ENCODE measurements at places on chromosomes 1 and 21.

GRCh38 chr1:233368106-233368788, 40.7 kb downstream of the MAP3K21 start:
- no peak for DNase-seq

- no peak for DNase-seq
Measured at GRCh38 chr1:221810406-221810805, 68.5 kb upstream of the DUSP10 start.

DNA sequence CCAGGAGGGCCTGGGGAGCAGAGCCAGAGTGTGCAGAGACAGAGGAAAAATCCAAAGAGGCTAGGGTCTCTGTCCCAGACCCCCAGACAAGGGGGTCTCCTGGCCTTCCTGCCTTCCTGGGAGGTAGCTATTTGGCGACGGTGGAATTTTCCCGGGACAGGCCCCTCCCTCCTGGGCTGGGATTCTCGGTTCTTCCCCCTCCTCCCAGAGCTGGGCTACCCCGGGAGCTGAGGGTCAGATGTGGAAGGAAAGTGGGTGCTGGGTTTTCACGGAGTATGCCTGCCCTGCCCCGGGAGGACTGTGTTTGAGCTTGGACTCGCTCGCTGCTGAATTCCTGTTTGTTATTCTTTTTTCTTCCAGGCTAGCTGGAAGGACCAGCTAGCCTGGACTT, 759 bp downstream of the AMPD2 start:
- DNase-seq, result no peak

GRCh38 chr21:33025106-33025488, 638 bp upstream of the OLIG2 start:
- DNase-seq, result no peak

DNA sequence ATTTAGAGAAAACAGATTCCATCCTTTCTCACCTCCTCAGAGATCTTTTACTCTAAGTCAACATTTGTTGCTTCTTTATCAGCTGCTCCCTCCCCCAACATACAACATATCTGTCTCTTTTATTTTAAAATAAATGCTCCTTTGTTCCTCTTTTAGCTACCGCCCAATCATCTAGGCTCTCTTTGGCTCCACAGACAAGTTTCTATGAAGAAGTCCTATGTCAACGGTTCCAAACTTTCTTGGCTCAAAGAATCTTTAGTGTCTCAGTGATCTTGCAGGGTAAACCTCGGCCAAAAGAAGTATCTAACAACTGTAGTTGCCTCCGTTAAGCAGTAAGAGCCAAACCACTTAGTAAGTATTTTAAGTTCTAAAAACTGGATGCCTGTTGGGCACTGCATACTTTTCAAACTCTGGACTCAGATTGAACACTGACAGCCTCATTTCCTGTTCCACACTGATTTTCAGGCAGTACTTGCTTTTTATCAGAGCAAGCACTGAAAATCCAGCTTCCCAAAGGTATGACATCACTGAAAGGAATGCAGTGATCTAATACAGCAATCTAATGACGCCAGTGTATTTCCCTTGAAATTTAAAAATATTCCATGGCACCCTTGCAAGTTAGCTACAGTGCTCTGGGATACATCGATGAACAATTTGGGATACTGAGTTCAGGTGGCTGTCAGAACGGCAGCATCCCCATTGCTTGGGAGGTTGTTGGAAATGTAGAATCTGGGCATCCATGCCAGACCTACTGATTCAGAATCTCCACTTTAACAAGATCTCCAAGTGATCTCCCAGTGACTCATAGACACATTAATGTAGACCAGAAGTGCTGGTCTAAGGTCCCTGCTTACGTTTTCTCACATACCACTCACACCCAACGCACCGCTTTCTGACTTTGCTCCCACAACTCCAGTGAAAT, 26.8 kb downstream of the EGLN1 start:
- peak; percentile 33 for DNase-seq

- no peak for DNase-seq
Measured at GRCh38 chr1:74485622-74486021, 26.8 kb downstream of the LRRC53 start.

DNA sequence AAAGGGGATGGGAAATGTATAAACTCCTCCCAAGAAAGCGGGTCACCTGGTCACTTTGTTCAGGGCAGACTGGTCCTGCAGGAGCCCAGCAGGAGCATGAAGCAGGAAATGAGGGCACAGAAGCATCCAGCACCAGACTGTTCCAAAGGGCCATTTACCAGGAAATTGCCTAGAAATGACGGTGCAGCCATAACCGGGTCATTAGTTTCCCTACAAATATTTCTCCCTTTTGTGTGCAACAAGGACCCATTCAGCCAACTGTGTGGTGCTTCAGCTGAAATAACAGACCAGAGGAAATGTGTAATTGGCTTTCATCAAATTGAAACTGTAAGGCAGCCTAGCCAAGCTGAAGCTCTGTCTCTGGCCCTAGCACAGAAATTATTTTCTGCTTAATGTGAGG, 7.6 kb upstream of the CTTNBP2NL start:
- peak; percentile 23 for DNase-seq

GRCh38 chr1:179156026-179156425, 73.5 kb downstream of the ABL2 start:
- DNase-seq, result no peak

DNA sequence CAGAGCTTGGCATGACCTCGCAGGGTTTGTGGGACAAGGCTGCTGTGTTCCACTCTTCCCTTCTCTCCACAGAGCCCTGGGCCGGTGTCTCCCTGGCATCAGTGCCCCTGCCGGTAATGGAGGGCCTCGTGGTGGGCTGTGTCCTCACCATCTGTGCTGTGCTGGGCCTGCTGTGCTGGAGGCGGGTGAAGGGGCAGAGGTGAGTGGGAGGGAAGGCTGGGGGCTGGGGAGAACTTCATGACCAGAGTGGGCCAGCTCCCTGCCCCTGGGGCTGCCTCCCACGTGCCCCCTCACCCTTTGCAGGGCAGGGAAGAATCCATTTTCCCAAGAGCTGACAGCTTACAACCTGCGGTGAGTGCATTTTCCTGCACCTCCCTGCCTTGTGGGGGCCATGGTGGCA, 12.0 kb upstream of the LGR6 start:
- DNase-seq, result no peak

GRCh38 chr21:42251654-42252324, 32.8 kb downstream of the ABCG1 start:
- DNase-seq, result no peak

- DNase-seq, result peak; percentile 41
Measured at GRCh38 chr1:206608108-206608698, 4.1 kb downstream of the EIF2D start.

- no peak for DNase-seq
Measured at GRCh38 chr1:202245391-202245790, 51.8 kb downstream of the LGR6 start.

GRCh38 chr1:219773775-219774174, 154.6 kb downstream of the SLC30A10 start:
- DNase-seq, result no peak

DNA sequence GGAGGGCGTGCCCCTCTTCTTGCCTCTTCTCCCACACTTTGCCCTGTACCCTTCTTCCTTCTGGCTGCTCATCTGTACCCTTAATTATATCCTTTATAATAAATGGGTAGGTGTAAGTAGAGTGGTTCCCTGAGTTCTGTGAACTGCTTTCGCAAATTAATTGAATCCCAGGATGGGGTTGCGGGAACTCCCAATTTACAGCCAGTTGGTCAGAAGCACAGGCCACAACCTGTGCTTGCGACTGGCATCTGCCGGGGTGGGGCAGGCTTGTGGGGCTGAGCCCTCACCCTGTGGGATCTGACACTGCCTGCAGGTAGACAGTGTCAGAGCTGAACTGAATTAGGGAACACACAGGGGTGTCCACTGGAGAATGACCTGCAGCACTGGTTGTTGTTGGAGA, 244.9 kb downstream of the KCNJ6 start:
- DNase-seq, result no peak

GRCh38 chr1:40034869-40035268, 5.7 kb upstream of the CAP1 start:
- DNase-seq, result no peak

- DNase-seq, result no peak
Measured at GRCh38 chr21:19981938-19982337, 1016.3 kb upstream of the NCAM2 start.

GRCh38 chr1:104064399-104064798, 314.7 kb downstream of the AMY1C start:
- DNase-seq, result no peak

DNA sequence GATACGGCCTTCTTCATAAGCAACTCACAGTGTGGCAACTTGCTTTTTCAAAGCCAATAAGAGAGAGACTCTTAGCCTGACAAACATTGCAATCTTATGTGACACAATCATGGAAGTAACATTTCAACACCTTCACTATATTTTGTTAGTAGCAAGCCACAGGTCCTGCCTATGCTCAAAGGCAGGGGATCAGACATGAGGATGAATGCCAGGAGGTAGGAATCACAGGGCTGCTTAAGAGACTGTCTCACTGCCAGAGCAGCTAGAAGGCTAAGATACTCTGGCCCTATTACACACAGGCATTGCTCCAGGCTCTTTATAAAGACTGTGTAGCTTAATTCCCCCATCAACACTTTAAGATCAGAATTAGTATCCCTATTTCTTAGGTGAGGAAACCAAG, 236.2 kb upstream of the KAZN start:
- DNase-seq, result no peak

- peak; percentile 32 for DNase-seq
Measured at GRCh38 chr1:212109728-212110127, 74.2 kb downstream of the DTL start.

GRCh38 chr1:193406901-193407300, 220.5 kb upstream of the B3GALT2 start:
- peak; percentile 43 for DNase-seq

DNA sequence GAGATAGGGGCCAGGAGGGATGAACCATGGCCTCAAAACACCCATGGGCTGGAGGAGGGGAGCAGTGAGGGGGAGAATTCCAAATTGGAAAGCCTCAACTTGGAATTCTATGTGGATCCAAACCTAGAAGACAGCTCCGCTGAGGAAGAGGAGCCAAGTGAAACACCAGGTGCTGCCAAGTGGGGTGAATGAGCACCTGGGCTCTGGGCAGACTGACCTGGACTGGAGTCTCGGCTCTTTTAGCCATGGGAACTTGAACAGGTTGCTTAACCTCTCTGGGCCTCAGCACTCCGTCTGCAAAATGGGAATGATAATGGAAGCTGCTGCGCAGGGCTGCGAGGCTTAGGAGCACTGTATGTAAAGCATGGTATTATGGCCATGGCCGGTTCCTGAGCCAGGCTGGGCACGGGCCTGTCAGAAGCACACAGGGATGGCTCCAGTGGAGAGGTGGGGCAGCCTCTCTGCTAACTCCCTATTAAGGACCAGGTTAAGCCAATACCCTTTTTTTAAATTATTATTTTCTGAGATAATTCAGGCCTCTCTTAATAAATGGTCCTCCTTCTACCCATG, 81.5 kb downstream of the SYT2 start:
- DNase-seq, result no peak

DNA sequence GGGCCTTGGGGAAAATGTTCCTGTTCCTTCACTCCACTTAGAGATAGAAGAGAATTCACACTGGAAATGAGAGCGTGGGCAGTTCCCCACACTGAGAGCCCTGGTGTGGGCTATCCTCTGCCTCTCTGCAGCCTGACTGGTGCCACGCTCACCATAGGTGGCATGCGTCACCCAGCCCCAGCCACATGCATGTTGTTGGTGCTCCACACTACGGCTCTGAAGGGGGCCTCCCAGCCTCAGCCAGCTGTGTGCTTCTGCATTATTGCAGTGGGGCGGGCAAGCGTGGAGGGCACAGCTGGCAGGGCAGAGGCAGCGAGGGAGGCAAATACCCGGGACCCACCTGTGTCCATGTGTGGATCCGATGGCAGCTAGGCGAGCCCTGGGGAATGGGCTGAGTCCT, 14.7 kb upstream of the RASSF5 start:
- no peak for DNase-seq

DNA sequence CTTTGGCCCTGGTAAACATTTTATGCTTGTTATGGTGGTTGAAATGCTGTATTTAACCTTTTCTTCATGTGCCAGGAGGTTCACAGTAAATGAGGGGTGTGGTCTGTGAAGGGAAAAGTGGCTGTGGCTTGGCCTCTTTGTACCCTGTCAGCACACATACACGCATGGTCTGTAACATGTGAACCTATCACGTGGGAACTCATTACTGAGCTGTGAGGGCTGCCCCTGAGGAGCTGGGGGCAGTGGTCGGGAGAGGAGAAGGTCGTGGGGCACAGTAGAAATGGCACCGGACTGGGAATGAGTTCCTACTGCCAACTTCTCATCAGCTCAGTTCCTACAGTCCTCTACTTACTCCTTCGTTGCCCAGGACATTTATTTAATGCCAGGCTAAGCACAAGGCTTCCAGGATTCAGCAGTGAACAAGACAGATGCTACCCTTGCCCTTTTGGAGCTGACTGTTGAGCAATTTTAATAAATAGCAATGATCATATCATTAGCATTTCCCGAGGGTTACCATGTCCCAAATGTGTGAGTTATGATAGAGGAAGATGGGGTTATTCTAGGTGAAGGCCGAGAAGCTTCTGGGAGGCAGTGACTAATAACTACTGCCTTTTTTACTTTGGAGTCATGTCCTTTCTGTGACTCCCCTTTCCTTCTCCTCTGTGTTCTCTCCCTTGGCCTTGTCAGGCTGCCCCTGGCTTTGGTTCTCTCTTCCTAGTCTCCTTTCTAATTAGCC, 38.8 kb downstream of the DDR2 start:
- no peak for DNase-seq

- DNase-seq, result no peak
Measured at GRCh38 chr21:45623436-45623835, 20.1 kb upstream of the PCBP3 start.

DNA sequence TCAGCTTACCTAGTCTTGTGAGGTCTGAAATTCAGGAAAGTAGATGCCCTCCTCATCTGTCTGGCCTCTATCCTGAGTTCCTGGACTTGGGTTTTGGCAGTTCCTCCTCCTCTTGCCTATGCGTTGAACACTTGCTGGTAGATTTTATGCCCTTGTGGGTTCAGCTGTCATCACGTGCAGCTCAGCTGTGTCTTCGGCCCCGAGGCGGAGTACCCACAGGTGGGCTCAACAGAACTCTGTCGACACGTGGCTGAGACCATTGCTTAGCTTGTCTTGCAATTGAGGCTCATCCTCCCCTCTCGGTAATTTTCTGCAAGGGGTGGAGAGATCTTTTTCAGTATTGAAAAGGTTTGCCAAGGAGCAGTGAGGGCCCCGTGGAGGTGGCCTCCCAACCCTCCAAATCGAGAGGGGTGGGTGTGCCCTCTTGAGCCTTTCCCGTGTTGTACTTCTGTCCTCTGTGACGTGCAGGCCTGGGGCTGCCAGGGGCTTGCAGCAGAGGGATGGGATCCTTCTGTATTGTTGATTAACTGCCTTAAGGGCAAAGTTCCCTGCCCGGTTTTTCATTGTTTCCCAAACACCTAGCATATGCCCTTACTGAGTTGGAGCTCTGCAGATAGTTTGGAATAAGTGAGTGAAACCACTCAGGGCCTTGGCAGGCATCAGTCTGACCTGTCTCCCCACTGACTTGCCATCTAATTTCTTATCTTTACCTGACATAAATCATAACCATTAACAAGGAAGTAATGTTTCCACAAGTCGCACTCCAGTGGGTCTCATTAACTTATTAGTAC, 2.9 kb downstream of the CENPS start:
- DNase-seq, result no peak

- DNase-seq, result no peak
Measured at GRCh38 chr1:53420341-53420740, 38.9 kb upstream of the DMRTB1 start.

GRCh38 chr1:53585129-53585528, 125.9 kb downstream of the DMRTB1 start:
- no peak for DNase-seq

- DNase-seq, result no peak
Measured at GRCh38 chr1:182274618-182275017, 117.0 kb downstream of the GLUL start.

- DNase-seq, result no peak
Measured at GRCh38 chr1:65615859-65616258, 176.8 kb upstream of the PDE4B start.

Measured in inflammatory macrophage treated with lipopolysaccharide for 4 hours (primary cell).